ENCODE measurements at places on chromosomes 2 and 18.

DNA sequence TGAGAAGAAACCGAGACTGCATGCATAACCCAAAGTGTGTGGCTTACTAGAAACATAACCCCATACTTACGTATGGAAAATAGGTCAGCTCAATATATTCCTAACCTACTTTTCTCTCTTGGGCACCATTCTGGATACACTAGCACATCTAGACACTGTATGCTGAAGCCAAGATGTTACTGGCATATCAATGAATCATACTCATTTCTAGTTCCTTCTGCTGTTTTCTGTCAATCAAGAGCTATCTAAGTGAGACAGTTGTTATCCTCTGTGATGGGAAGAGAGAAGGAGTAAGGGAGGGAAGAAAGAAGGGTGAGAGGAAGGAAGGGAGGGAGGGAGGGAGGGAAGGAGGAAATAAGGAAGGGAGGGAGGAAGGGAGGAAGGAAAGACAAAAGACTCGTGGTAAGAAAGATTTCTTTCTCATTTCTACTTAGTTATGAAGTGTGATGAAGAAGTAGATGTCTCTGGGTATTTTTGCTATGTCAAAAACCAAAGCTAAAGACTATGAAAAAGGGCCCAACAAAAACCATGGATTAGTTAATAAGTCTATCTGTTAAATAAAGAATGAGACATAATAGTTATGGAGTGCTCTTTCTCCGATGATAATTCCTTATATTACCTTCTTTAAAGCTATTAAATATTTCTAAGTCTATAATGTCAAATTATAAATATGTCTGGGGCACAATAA, 248.4 kb downstream of the ZNF521 start:
- no peak for DNase-seq

DNA sequence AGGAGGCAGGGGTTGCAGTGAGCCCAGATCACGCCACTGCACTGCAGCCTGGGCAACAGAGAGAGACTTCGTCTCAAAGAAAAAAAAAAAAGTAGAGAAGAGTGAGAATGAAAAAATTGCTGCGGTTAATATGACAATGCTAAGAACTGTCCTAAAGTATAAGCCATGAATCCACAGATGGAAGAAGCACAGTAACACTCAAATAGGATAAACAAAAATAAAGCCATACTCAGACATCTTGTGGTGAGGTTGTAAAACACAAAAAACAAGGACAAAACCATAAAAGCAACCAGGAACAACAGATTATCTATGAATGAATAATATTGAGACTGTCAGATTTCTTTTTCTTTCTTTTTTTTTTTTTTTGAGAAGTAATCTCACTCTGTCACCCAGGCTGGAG, 23.0 kb downstream of the POLR2D start:
- DNase-seq = no peak

DNA sequence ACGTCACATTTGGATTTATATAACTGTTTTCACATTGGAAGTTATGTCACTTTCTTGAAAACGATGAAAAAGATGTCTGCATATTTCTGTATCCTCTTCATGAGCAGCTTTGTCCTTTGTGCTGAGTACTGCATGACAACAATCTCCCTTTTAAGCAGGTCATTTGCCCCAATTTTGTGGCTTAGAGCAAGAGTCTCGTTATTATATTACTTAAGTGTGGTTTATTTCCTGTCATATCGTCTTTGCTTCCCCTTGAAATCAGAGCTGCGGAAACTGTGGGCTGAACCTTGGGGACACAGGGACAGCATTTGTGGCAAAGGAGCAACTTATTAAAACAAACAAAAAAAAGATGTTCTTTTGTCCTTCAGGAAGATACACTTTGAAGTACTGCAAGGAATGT, 254.0 kb upstream of the DSEL start:
- DNase-seq = no peak

DNA sequence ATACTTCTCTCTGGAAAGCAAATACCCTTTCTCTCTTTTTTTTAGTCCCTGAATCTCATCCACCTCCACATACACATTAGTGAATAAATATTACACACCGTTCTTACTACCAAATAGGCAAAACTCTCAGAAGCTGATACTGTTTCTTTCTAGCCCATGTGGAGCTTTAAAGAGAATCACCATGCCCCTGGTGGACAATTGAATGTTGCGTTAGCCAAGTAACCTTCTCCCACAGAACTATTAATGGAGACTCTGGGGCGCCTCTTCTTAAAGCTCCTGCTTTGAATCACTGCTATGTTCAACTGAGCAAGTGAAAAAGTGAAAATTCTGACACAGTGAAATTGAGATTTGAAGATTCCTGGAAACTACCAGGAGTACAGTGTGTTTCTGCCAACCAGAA, 522.8 kb upstream of the CDH7 start:
- no peak for DNase-seq

DNA sequence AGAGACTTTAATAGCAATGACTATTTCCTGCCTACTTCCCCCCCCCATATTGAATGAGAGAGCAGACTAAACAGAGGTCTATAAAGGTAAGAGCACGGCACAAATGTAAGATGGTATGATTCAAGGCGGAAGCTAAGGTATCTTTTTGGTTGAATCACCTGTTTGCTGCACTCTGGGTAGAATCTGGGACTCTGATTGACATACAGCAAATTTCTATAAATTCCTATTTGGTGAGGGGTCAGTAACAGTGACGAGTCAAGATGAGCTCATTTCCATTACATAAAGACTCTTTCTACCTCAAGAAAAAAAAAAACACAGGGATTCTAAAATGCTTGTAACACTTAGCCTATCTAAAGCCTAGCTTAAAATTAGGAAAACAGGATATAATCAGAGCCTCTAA, 297.3 kb downstream of the TNS1 start:
- DNase-seq = no peak

- no peak for DNase-seq
These were observed 99.5 kb downstream of the GALNT13 start for GRCh38 chr2:153971250-153971649.

- DNase-seq = no peak
These were observed 31.5 kb downstream of the TMEM37 start for GRCh38 chr2:119463136-119463535.

GRCh38 chr2:45963816-45964215, 312.3 kb downstream of the PRKCE start:
- no peak for DNase-seq

DNA sequence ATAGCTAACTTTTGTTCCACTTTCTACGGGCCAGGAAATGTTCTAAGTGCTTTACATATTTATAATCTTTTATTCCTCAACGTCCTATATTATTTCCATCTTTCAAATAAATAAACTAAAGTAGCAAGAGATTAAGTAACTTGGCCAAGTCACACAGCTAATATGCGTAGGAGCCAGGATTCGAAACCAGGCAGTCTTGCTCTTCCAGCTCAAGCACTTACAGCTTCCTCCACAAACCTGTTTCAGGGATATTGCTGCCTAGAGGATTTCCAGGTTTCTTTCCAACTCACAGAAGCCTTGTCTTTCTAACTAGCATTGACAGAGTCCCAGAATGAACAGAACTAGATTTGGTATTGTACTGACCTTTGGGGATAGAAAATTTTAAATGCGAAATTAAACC, 102.5 kb downstream of the FIGN start:
- DNase-seq = no peak

GRCh38 chr18:77132369-77133050, at the start of gene MBP:
MBP (minus strand) TSS chr18:77132783; CDS start chr18:77105261, 27,522 bp downstream.
- no peak for DNase-seq

DNA sequence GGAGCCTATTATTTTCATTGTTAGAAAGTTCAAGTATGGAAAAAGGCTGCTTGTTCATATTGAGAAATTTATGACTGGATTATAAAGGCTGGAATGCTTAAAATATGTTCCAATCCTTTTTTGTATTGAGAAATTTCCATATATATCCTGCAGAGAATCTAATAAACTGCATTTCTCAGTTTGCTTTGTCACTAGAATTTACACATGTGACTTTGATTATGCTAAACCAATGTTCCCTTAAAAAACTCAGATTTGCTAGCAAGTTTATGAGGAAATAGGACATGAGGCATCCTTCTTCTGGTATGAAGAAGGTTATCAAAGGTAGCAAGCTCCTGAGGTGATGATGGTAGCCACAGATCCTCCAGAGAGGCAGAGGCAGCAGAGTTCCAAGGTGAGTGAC, 29.2 kb upstream of the DSEL start:
- DNase-seq = no peak

DNA sequence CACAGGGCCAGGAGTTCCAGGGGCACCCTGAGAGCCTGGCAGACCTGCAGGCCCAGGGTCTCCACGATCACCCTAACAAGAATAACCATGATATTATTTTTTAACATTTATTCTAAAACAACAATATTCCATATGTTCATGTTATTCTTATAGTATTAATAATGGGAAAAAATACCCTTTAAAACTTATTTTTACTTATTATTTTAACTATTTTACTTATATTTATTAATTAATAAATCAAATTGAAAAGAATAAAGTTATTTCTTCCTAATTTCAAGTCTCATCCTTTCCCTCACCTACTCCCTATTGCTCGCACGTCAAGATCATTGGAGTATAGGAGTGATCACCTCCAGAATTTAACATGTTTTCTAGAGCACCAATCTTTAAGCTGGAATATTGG, 71.7 kb downstream of the COL3A1 start:
- no peak for DNase-seq

DNA sequence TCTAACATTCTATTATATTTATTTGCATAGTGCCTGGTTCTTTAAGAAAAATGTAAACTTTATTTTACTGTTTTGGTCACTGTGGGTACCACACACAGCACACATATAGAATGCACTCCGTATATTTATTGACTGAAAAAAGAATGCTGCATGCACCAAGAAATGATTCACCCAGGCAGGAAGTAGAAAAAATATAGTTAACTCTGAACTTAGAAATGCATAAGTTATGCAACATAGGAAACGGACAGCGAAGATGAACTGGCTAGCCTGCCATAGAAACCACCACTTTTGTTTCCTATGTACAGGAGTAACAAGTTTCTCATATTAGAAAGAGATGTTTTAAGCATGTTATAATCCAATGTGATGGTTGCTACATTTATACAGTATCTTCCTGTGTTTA, 635.8 kb downstream of the DSC3 start:
- no peak for DNase-seq

DNA sequence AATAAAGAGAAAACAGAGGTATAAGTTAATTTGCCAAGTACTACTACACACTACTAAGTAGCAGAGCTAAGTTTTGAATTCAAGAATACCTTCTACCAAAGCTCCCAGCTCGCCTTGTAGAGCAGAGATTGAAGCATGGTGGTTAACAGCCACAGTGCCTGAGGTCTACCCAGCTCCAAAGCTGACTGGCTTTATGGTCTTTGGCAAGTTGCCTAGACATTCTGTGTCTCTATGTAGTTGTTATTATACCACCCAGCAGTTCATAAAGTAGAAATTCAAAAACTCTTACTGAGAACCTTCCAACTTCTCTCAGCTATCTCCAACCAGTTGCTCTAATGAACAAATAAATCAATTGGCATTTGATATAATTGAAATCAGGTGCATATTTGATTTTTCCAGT, 87.8 kb downstream of the PDE11A start:
- no peak for DNase-seq

DNA sequence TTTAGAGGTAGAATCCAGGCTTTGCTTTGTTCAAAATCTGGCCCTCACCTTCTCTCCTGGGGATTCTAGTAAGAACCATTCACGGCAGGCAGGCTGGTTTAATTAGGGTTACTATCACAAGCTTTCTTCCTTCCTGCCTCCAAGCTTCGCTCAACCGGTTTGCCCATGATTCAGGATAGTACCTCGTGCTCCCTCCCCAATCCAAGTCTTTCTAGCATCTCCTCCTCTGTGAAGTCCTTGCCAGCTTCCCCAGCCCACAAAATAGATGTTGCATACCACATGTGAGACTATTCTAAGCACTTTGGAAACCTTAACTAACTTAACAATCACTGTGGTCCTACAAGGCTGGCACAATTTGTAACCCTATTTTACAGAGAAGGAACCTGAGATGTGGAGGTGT, 135.1 kb downstream of the SOCS6 start:
- no peak for DNase-seq

- DNase-seq = no peak
These were observed 20.4 kb downstream of the DSG4 start for GRCh38 chr18:31396796-31397612.

- peak; percentile 51 for DNase-seq
These were observed 46.9 kb downstream of the DNMT3A start for GRCh38 chr2:25294573-25295462.

GRCh38 chr2:69576880-69577279, 66.7 kb downstream of the AAK1 start:
- DNase-seq = no peak

DNA sequence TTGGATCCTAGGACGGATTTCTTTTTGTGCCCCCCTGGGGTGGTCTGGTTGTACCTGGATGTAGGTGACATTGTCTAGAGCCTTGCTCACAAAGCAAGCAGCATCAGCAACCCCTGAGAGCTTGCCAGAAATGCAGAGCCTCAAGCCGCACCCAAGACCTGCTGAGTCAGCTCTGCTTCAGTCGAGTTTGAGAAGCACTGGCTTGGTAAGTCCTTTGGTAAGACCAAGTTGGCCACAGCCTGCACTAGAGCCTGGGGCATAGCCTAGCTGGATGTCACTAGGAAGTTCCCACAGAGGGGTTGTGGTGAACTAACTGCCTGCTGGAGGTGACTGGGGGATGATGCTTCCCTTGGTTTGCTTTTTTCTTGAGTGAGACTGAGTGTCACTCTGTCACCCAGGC, 6.2 kb downstream of the ABCG5 start:
- DNase-seq = no peak

DNA sequence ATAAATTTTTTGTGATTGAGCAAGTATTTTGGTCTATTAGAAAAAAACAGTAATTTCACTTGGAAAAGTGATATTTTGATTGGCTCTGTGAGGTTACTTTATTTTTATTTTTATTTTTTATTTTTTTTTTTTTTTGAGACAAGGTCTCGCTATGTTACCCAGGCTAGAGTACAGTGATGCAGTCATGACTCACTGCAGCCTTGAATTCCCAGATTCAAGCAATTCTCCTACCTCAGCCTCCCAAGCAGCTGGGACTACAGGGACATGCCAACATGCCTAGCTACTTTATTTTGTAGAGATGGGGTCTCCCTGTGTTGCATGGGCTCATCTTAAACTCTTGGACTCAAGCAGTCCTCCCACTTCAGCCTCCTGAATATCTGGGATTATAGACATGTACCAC, 60.9 kb upstream of the MGAT5 start:
- DNase-seq = no peak

- DNase-seq = no peak
These were observed 157.2 kb downstream of the NEDD4L start for GRCh38 chr18:58201268-58201667.

DNA sequence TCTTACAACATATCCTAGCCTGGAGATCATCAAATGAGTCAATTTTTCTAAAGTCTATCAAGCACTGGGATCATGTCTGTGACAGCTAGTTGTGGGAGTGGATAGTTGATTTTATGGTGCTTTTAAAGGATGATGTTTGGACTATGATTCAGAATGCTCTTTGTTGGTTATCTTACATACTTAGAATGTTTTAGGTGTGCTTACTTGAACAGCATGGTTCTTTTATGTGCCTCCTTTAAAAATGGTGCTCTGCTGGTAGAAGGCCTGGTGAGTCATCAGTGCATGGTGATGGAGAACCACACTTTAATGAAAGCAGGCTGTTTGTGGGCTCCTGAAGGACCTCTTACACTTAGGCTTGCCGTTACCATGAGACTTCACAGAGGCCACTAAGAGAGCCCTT, 682.7 kb upstream of the FANCL start:
- no peak for DNase-seq

GRCh38 chr18:35641467-35641866, 59.9 kb downstream of the GALNT1 start:
- DNase-seq = no peak

- no peak for DNase-seq
These were observed 25.4 kb upstream of the DTNB start for GRCh38 chr2:25698752-25699151.

GRCh38 chr2:43246641-43247040, 20.2 kb upstream of the ZFP36L2 start:
- DNase-seq = no peak

Data from stimulated activated CD8-positive, alpha-beta memory T cell treated with anti-CD3 and anti-CD28 coated beads, Interleukin-7, amount 100 ng/mL, for 1 hour (primary cell).